ENCODE measurements at places on chromosomes 5 and 9.
A peak's percentile ranks its signal among the peaks of the same experiment; 100 is the strongest.

GRCh38 chr5:80125022-80125961 is 90.1 kb downstream of the THBS4 start:
- no peak for DNase-seq

DNA sequence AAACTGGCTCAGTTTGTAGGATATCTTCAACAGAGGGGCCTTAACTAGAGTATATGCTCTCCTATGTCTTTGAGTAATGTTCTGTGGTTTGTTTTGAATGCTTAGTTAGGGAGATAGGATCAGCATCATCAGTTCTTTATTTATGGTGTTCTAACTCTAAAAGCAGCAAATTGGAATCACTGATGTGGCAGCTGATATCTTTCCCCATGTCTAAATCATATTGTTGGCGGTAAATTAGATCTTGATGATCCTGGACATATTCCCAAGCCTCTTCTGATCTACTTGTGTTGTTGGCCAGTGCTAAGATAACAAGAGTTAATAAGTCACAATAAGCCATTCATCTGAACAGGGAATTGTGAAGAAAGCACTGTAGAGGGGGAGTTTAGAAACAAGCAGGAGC is 332.4 kb upstream of the DAB2 start:
- no peak for DNase-seq

DNA sequence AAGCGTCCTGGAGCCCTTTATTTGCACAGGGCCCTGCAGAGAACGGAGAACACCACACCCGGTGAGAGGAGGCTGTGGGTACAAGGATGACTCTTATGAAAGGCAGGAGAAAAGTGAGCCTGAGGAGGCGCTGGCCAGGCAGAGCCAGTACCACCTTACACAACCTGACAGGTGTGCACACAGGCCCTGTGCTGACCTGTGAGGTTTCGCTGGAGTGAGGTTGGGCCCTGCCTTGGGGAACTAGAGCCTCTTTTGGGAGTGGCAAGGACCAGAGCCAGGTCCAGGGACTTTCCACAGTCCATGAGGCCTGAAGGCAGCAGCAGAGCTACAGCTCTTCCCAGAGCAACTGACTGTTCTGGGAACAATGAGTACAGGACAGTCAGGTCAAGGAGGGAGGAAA is 3.1 kb downstream of the SRD5A1 start:
- no peak for DNase-seq

- no peak for DNase-seq
Observed at GRCh38 chr9:108786322-108786721, 69.5 kb downstream of the ACTL7B start.

DNA sequence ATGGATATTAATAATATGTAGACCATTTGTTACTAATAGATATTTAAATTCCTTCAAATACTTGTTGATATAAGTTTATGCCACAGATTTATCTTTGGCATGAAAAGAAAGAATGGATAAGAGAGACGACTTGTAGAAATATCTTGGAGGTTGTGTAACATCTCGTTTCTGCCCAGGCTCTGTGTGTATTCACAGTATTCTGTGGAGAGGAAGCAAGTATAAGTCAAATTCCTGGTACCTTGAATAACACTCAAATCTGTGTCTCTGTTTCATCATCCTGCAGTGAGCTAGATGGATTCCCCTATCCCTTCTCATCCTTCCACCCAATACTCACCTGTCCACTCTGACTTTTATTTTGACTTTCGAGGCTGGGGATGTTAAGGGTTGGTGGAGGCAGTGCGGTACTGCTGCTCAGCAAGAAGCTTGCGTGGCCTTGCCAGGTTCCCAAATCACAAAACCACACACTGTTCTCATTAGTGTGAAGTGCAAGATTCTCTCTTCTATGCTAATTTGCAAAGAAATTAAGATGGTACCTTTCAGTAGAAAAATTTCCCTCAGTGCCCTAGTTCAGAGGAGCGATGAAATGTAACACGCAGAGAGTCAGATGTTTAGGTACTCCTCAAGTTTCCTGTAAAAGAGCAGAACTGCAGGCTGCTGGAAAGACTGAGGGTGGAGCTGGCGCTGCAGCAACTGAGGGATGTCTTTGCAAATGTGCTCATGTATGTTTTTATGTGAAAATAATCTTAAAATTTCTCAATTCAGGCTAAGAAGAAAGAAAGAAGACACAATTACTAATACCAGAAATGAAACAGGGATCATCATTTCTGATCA is 42.6 kb upstream of the ANKRD18A start:
- no peak for DNase-seq

DNA sequence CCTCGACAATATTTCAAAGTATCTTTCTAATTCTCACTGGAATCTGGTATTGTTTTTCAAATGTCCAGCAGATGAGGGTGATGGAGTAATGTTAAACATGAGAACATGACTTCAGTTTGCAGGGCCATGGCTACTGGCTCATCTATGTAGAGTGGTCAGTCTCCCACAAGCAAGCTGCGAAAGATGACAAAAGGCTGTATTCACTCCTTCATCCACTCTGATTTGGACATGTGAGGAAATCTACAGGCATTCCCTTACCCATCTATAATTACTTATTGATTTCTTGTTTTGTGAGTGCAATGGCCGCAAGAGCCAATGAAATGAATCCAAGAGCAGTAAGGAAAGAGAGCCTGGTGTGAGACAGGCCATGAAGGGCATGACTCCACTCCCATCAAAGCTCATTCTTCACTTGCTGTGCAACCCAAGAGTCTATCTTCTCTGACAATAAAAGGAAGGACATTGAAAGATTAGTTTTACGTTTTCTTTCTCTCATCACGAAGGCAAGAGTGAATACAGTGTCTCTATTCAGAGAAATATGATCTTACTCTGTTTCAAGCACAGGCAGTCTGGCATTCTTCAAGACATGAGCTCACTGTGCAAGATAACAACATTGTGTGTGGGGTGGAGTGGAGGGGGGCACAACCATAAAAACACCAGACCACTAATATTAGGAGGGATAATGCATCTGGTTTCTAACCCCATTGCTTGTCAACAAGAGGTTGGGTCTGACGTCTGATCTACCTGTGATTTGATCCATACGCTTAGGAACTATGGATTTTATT is 249.6 kb upstream of the DAP start:
- DNase-seq: no peak

- DNase-seq: no peak
Observed at GRCh38 chr5:168020542-168021294, 270.7 kb upstream of the WWC1 start.

DNA sequence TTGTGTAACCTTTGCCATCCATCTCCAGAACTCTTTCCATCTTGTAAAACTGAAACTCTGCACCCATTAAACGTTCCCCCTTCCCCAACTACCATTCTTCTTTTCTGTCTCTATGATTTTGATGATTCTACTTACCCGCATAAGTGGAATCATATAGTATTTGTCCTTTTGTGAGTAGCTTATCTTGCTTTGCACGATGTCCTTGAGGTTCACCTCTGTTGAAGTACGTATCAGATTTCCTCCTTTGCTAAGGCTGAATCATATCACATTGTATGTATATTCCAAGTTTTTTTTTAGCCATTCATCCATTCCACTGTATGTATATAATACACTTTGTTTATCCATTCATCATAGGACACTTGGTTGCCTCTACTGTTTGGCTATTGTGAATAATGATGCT is 2.9 kb upstream of the RNF130 start:
- no peak for DNase-seq

DNA sequence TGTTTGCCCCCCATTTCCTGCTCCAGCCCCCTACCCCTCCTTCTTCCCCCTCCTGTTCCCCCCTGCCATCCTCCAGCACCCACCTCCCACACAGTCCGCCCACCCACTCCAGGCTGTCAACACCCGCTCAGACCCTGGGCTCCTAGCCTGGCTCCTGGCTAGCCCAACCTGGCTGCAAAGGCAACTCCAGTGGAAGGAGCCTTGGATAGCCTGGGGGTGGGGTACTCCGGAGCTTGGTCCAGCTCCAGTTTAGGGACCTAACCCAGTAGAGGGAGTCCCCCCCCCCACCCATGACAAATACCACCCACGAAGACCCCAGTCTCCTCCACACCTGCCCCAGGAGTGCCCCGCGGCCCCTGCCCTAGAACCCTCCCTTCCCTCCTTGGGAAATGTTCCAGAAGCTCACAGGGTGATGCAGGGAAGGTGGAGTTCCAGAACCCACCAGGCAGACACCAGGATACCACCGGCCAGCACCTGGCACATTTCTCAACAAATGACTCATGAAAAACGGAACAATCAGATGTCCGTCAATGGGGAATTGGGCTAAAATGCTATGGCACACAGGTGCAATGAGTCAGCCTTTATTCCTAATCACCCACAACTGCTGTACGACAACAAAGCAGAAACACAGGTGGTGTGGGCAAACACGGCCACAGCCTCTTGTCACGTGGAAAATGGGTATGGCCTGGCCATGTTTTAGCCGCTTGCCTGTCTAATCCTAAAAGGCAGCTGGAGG is 901 bp upstream of the SLC12A7 start:
- DNase-seq: no peak

- DNase-seq: no peak
Observed at GRCh38 chr5:35227720-35228119, 2.6 kb downstream of the PRLR start.

- DNase-seq: peak; percentile 76
Observed at GRCh38 chr9:93827545-93828330, 127.4 kb downstream of the BARX1 start.

- no peak for DNase-seq
Observed at GRCh38 chr5:35159370-35159742, 70.9 kb downstream of the PRLR start.

- no peak for DNase-seq
Observed at GRCh38 chr9:14383294-14383693, 69.4 kb upstream of the NFIB start.

GRCh38 chr5:168057905-168058304 is 233.5 kb upstream of the WWC1 start:
- no peak for DNase-seq

DNA sequence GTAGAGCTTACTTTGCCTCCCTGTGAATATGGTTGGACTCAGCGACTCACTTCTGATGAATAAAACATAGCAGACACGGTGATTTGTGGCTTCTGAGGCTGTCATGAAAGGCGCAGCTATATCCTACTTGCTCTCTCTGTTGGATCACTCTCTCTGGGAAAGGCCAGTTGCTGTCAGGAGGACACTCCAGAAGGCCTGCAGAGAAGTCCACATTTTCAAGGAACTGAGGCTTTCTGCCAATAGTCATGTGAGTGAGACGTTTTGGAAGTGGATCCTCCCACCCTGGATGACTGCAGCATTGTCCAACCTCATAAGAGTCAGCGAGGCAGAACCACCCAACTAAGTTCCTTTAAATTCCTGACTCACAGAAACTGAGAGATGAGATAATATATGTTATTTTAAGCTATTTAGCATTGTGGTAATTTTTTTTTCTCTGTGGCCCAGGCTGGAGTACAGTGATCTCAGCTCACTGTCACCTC is 156.0 kb upstream of the MAST4 start:
- no peak for DNase-seq

- DNase-seq: no peak
Observed at GRCh38 chr5:59999056-59999455, 105.5 kb upstream of the PDE4D start.

DNA sequence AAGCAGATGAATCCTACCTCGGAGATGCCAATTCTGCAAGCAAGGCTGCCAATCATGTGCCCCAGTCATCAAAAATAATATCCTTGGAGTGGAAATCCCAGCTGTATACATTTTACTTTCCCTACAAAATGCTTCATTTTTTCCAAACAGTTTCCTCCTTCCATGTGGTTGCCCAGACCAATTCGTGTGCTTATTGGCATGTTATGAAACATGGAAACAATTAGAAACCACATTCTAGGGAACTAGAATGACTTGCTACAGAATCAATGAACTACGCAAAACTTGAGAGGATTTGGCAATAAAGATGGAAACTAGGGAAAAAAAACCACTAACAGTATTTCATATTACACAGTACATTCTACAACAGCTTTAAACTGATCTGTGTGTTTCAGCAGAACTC is 584.5 kb upstream of the DMAC1 start:
- no peak for DNase-seq

- DNase-seq: peak; percentile 81
Observed at GRCh38 chr9:136538599-136539426, 7.0 kb downstream of the NOTCH1 start.

GRCh38 chr5:1476181-1476966 is 31.1 kb upstream of the SLC6A3 start:
- DNase-seq: no peak

DNA sequence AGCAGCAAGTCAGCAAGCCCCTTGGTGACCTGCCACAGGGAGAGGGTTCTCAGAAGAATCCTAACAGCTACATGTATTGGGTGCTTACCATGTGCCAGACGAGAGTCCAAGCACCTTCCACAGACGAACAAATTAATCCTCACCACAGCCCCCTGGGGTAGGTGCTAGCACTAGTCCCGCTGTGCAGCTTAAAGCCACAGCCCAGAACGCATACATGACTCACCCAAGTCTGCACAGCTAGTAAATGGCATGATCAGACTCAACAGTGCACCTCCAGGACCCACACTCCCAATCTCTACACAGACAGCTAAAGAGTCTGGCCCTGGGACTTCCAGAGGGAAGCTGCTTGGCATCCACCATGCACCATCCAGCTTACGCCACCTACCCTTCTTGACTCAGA is 111.5 kb downstream of the PAX5 start:
- no peak for DNase-seq

GRCh38 chr9:127541865-127542264 is 70.2 kb upstream of the STXBP1 start:
- no peak for DNase-seq

GRCh38 chr5:72195581-72195980 is 88.3 kb downstream of the MAP1B start:
- DNase-seq: no peak

- DNase-seq: no peak
Observed at GRCh38 chr9:34783951-34784487, 74.1 kb upstream of the CCL21 start.

GRCh38 chr5:158813275-158813674 is 286.4 kb downstream of the EBF1 start:
- DNase-seq: no peak

GRCh38 chr9:113542006-113542405 is 78.5 kb downstream of the RGS3 start:
- no peak for DNase-seq

DNA sequence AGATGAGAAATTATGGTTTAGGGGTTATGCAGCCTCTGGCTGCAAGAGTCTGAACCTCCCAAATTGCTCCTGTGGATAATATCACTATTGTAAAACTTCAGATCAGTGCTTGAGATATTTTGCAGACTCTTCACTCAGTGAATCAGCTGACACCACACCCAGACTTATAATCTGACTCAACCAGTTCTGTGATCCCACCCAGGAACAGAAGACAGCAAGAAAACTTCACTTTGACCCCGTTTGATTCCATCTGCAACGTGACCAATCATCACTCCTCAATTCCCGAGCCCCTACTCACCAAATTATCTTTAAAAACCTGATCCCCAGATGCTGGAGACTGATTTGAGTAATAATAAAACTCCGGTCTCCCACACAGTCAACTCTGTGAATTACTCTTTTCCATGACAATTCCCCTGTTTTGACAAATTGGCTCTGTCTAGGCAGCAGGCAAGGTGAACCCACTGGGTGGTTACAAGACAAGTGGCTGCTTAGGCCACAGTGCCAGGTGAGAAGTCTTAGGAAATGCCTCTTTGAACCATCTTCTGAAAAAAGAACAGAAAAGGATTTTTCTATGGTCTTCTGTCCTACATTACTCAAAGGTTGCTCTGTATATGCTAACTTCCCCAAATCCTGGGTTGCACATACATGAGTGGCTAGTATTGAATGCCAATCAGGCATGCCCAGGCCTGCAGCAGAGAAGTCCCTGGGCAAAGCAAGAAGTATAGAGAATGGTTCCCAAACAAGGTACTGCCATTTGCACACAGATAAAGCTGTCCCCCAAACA is 588.0 kb downstream of the PRELID2 start:
- no peak for DNase-seq
